ENCODE measurements at places on chromosomes 6 and 20.

- no peak for DNase-seq
Measured at GRCh38 chr6:90256698-90257485, 39.8 kb downstream of the BACH2 start.

GRCh38 chr6:75149696-75150095 lies 56.2 kb downstream of the COL12A1 start:
- DNase-seq = no peak

- DNase-seq = no peak
Measured at GRCh38 chr20:6702144-6702543, 65.3 kb upstream of the BMP2 start.

- peak; percentile 42 for DNase-seq
Measured at GRCh38 chr20:4053071-4053919, 37.9 kb upstream of the RNF24 start.

GRCh38 chr6:68108233-68108835 lies 526.7 kb upstream of the ADGRB3 start:
- DNase-seq = no peak

DNA sequence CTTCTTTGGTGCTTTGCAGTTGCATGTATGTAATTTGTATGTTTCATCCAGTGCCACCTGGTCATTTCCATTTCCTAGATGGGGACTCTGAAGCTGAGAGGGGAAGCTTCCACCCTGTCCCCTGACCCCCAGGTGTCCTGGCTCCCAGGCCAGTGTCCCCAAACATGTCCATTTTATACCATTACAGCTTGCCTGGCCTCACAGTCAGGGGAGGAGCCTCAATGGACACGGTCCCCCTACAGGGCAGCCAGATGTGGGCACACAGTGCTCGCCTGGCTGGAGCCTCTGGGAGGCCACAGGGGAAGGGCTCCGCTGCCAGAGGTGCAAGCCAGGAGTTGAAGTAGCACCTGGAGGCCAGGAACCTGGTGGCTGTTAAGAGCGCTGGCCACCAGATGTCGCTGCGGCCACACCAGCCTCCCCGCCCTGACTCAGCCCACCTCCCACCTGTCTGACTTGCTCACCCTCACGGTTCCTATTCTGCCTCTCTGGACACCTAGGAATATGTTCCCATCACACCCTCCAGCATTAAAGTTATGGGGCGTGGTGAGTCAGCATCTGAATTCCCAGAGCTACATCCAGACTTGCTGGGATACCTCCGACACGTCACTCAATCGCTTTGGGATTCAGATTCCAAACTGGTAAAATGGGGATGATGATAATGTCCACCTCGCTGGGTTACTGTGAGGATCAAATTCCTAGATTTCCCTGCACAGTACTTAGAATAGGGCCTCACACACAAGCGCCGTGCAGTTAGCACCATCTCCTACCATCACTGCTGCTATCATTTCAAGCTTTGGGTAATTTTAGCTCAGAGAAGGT lies 107.4 kb downstream of the SULF2 start:
- peak; percentile 89 for DNase-seq

GRCh38 chr6:38065734-38066305 lies 246.3 kb downstream of the ZFAND3 start:
- no peak for DNase-seq

GRCh38 chr20:10706460-10706811 lies 32.6 kb upstream of the JAG1 start:
- no peak for DNase-seq

DNA sequence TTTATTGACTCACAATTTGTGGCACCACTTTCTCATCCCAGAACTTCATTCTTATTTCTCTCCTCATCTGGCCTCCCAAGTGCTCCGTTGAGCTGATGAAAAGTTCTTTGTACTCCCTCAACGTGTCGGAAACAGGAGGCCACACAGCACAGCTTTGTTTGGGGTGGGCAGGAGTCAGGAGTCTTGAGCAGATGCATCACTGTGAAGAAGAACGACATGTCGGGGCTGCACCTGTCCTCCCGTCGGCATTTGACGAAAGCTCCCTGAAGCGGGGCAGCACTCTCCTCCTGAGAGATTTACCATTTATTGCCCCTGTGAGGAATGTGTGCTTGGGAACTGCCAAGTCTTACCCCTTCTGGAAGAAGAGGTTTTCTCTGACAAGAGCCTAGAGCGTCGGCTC lies 28.1 kb downstream of the TAF8 start:
- no peak for DNase-seq

DNA sequence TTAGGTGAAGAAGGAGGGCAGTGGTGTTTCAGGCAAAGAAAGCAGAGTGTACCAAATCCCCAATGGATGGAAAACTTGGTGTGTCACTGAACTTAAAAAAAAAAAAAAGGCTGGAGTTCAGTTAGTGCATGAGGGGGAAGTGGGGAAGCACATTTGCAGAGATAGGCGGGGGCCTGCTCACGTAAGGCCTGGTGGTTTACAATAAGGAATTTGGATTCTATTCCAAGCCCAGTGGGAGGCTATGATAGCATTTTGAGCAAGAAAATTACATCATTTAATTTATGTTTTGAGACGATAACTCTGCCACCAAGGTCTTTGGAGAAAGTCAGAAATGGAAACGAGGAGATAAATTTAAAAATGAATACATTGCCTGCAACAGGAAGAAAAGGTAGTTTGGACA lies 225.5 kb downstream of the EYA4 start:
- no peak for DNase-seq

DNA sequence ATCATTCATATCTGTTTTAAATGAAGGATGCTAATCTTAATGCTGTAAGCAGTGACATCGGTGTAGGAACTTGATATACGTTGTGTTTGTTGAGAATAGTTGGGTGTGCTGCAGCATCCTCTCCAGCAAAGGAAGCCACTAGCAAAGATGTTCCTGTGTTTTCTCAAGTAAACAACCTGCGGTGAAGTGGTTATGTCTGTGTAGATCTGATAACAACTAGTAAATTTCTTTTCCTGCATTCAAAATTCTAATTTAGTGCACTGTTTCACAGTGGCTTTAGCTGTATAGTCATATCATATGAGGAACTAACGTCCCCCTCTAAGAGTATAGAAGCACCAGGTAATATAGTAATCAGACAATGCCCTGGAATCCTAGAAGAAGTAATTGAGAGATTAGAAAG lies 38.7 kb downstream of the NCOA7 start:
- no peak for DNase-seq

GRCh38 chr6:83314693-83315092 lies 116.2 kb downstream of the ME1 start:
- DNase-seq = no peak

DNA sequence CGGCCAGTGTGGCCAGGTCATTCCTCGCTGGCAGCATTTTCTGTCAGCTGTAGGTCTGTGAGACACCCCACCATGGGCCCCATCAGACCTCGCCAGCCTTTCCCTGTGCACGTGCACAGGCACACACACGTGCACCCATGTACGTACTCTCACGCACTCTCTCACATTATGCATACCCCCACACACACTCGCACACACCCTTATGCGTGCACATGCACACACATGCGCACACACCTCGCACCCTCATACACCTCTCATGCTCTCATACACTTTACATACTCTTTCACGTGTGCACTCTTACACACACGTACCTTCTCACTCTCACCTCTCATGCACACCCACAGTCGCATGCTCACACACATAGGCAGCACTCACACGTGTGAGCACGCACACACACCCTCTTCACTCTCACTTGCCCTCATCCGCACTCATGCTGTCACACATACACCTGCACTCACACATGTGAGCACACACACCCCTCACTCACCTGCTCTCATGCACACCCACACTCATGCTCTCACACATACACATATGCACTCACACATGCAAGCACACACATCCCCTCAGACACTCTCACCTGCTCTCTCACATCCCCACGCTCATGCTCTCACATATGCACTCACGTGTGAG lies 46.7 kb downstream of the SNX9 start:
- no peak for DNase-seq

DNA sequence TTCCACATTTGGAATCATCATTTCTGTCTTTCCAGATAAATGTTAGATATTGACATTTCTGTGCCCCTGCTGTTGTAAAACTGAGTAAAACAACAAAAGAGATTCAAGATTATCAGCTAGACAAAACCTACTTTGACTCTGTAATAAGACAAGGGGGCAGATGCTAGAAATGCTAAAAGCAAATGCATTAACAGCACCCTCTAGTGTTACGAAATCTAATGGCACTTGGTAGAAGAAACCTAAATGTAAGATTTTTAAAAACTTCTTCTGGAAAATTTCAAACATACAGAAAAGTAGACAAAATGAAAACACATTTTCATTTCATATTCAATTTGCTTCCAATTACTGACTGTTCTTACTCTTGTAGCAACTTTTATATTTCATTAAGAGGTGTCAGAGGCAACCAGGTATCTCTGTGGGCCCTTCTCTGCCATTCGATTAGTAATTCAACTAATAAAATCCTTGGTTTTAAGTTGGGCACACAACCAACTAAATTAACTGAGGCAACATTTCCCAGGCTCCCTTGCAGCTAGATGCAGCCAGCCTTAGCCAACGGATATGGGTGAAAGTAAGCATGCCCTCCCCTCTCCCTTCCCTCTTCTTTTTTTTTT lies 45.0 kb downstream of the SLC23A2 start:
- peak; percentile 58 for DNase-seq

DNA sequence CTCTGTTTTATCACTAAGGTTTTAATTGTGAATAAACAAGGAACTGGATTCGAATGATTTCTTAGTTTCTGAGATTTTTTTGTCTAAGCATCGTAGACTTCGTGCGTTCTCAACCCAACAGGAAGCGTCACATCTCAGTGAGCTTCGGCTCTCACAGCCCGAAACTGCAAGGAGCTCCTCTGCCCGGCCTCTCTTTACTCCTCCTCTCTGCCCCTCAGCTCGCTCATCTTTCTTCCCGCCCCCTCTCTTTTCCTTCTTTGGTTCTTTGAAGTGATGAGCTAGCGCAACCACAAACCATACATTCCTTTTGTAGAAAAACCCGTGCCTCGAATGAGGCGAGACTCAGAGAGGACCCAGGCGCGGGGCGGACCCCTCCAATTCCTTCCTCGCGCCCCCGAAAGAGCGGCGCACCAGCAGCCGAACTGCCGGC lies 480 bp upstream of the NT5E start:
- DNase-seq = no peak

DNA sequence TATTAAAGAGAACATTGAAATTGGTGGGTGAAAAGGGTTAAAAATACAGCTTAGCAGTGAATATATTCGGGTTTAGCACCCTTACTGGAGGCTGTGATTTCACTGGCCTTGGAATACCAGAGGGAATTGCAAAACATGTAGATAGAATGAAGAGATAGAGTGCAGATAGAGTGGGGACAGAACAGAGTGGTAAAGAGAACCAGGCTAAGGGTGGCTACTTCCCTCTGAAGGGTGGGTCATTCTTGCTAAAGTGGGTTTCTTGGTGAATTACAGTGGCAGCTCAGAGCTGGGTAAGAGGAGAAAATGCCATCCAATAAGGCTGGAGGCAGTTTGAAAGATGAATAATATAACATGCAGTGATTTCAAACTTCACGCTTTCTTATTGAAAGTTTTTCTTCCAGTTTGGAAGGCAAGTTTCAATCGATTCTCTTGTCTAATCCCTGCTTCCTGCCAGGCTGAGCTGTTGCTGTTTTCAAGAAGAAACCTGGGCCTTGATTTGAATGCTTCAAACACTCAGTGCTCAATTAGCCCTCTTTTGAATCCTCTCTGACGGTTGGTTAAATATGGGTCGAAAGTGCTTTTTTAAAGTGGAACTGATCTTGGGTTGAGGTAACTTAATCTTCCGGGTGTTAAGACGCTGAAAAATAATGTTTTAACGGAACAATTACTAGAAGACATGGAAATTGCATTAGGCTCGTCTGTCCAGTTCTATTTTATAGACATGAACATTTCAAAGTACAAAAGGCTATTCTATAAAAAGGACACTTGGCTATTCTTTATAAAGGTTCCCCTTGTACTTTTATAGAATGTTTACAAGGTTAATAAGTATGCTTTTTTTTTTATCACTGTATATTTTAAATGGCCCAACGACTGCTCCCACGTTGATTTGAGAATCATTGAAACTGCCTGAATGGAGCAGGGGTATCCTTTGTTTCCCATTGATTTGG lies 203.3 kb downstream of the BCAS1 start:
- DNase-seq = no peak

DNA sequence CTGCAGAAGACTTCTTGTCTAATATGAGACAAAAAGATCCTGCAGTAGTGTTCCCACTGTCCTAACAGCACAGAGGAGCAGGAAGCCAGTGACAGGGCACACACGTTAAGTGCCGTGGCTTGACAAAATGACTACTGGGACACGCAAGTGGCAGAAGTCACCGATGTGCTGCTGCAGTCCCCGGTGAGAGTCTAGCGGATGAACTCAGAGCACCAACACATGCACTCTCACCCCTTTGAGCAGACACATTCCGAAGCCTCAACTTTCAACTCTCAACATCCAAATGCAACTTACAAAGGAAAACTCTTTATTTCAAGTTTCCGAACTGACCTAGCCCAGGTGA lies 898 bp downstream of the LAMA4 start:
- peak; percentile 16 for DNase-seq

- DNase-seq = no peak
Measured at GRCh38 chr20:17490501-17490900, 40.7 kb downstream of the BFSP1 start.

DNA sequence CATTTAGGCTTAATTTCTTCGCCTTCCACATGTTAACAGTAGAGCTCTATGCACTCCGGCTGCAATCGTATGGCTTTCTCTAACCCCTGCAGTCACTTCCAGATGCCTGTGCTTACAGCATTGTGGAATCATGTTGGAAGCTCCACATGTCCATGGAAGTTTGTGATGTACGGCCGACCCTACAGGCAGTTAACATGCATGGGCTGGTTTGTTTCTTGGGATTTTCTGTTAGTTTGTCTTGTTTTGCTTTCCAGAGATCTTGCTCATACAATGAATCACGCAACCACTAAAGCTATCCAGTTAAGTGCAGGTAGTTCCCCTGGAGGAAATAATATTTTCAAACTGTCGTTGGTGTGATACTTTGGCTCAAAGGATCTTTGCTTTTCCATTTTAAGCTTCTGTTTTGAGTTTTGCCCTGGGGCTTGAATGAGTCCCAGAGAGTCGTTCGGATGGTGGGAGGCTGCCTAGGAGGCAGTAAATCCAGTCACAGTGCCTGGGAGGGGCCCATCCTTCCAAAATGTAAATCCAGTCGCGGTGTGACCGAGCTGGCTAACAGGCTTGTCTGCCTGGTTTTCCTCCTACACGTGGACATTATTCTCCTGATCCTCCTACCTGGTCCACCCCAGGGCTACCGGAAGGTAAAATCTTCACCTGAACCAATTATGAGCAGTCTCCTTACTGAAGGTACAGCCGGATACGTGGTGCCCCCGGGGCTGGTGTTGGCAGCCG lies 225.9 kb downstream of the SMOC2 start:
- DNase-seq = no peak

GRCh38 chr6:91449539-91449938 lies 862.7 kb upstream of the MAP3K7 start:
- no peak for DNase-seq

DNA sequence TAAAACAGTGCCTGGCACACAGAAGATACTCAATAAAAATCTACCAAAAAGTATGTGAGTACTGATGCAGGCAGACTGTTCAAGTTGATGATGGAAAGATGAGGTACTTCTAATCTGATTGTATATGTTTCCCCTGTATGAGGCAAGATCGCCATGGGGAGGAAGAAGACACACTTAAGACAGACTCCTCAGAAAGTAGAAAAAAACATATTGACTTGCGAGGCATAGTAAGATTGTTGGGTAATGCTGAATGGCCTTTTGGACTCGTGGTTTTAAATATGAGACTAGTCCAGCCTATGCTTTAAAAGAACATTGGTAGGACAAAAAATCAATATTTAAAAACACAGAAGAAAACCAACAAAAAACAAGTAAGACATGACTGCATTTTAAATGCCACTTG lies 72.6 kb downstream of the SHPRH start:
- no peak for DNase-seq

Measured in urothelium cell line (cell line).